ENCODE measurements at places on chromosomes 7 and 10.

- DNase-seq = no peak
These were observed 23.6 kb downstream of the AKR1B1 start for GRCh38 chr7:134435161-134435920.

GRCh38 chr7:5421714-5422395 lies 1.8 kb downstream of the TNRC18 start:
- no peak for DNase-seq

GRCh38 chr7:97130417-97131139 lies 13.1 kb downstream of the SDHAF3 start:
- DNase-seq = no peak

DNA sequence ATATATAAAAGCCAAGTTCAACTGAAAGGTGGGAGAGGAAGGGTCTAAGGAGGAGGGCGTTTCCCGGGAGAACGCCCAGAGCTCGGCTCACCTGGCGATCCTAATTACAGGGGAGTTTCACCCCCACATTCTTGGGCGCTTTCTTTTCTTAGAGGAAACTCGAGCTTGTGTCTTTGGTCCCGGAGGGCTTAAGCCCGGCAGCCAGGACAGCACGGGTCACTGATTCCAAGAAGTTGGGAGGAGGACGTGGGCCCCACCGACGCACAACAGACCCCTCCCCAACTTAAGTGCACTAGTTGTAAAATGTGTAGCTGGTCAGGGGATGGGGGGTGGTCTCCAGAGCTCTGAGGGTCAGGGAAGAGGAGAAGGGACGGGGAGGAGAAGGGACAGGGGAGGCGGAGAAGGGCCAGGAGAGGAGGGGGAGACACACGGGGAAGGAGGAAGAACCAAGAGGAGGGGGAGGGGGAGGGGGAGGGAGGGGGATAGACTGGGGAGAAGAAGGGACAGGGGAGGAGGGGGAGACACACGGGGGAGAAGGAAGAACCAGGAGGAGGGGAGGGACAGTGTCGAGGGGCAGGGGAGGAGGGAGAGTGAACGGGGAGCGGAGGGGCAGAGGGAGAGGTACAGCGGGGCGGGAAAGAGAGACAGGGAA lies 874 bp downstream of the BAIAP2L1 start:
- no peak for DNase-seq
